ENCODE measurements at places on chromosomes 3 and 15. TPM values are rescaled to one million over a fixed set of nuclear protein-coding genes. Genes with fewer than 3 reads are reported as not detected.

The ARHGAP31 gene
- 22.9 TPM for total RNA-seq

The PAK6 gene
- total RNA-seq: not detected

The SEMA6D gene
- 1.6 TPM for total RNA-seq

The STRC gene
- not detected for total RNA-seq

The OR5K2 gene
- not detected for total RNA-seq

The PLSCR5 gene
- not detected for total RNA-seq

Data from epithelial cell of umbilical artery (primary cell).